ENCODE measurements at places on chromosomes 2 and 18. TPM values are rescaled to one million over a fixed set of nuclear protein-coding genes. Genes with fewer than 3 reads are reported as not detected.

Gene STPG4
- 0.17 TPM for total RNA-seq

Gene LYPD6B
- total RNA-seq = not detected

Gene B3GNT7
- 0.33 TPM for total RNA-seq

Gene ZC3H6
- 5.8 TPM for total RNA-seq

Gene SLC4A3
- total RNA-seq = 1.2 TPM

Gene SERPINB13
- not detected for total RNA-seq

Gene DPP4
- 163 TPM for total RNA-seq

Gene VWC2L
- total RNA-seq = not detected

Gene ANKRD53
- total RNA-seq = 0.83 TPM

Gene RSAD2
- total RNA-seq = 0.50 TPM

Gene GATA6
- total RNA-seq = 5.7 TPM

Gene NTSR2
- not detected for total RNA-seq

Gene UGT1A9
- not detected for total RNA-seq

Gene RNF152
- total RNA-seq = 14.7 TPM

Gene EMILIN1
- total RNA-seq = 366 TPM

Gene ANTXR1
- total RNA-seq = 39.4 TPM

Gene ANO7
- total RNA-seq = 0.83 TPM
